Uterus (tissue), 4 donors: ENCODE measurements at places on chromosomes 5 and 9.

DNA sequence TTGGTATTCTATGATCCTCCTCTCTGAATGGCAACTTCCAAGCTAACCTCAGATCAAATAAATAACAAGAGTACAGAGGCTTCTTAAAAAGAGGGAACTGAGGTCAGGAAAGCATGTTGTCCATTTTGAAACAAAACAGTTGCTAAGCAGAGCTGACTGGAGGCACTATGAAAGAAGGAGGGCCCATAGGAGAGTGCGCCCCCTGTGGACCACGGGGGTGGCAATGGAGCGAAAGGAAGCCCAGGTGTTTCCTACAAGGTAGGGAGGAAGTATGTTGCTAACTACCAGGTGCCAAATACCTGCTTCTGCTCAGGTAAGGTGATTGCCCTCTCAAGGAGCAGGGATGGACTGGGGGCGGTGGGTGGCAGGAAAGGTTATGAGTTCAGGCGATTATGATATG lies 101.8 kb upstream of the MAST4 start:
- no peak for DNase-seq

GRCh38 chr5:72313141-72313540 lies 6.9 kb downstream of the MRPS27 start:
- DNase-seq = no peak

- peak; percentile 31 for DNase-seq
Measured at GRCh38 chr9:4553951-4554381, 63.7 kb downstream of the SLC1A1 start.

- DNase-seq = no peak
Measured at GRCh38 chr5:80955082-80955590, 5.0 kb upstream of the RASGRF2 start.

DNA sequence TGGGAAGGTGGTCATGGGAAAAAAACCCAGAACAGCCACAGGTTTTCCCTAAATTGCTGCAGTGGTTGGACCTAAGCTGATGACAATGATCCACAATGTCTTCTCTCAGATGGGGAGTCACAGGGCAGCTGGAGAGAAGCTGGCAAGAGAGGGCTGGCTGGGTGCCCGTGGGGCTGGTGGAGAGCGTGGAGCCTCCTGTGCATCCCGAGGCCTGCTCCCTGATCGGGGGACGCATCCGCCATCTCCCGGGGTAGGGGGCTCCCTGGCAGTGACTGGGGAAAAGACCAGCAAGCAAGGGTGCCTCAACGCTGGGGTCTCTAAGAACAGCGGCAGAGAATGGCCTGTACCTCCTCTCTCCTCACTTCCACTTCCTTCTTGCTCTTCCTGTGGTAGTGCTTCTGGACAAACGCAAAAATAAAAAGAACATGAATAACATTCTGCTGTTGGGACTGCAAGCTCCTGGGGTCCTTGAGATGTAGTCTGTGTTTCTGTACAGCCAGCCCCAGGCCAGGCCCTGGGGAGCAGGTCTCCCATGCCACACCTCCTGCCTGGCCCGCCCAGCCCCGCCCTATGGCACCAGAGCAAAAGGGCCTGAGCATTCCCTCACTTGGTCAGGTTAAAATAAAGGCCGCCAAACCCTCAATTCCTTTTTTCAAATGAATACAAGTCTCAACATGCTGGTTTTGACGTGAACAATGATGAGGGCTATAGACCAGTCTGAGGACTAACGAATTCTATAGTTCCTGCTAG lies 7.0 kb upstream of the MRNIP start:
- DNase-seq = no peak

DNA sequence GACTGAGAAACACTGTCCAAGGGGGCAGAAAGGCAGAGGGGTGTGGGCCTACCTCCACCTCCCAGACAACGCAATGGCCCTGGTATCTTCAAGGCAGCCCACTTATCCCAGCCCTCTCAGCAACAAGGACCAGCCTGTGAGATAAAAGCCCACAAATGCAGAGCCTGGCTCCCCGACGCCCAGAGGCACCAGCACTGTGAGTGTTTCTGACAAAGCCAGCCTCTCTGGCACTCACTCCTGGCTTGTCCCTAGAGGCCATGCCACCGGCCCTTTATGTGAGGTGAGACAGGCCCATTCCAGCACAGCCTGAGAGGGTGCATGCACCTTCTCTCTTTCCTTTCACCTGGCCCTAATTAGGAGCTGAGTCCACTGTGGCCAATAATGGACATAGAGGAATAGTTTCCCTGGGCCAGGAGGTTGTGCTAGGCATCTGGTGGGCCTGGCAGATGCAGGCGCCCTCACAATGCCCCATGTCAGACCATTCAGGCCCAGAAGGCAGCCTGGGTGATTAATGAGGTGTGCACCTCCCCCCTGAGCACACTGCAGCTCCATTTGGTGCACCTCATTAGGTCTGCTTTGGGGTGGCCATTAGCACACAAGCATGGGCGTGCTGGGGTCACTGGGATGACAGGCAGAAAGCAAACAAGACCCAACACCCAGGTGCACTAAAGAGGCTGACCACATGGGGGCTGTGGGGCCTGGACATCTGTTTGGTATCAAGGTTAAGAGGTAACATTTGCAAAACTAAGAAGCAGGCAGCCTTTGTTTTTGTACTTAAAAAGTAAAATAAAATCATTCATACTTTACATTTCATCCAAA lies 176.0 kb downstream of the MED10 start:
- DNase-seq = no peak

- no peak for DNase-seq
Measured at GRCh38 chr5:89343666-89344065, 460.7 kb upstream of the MEF2C start.

DNA sequence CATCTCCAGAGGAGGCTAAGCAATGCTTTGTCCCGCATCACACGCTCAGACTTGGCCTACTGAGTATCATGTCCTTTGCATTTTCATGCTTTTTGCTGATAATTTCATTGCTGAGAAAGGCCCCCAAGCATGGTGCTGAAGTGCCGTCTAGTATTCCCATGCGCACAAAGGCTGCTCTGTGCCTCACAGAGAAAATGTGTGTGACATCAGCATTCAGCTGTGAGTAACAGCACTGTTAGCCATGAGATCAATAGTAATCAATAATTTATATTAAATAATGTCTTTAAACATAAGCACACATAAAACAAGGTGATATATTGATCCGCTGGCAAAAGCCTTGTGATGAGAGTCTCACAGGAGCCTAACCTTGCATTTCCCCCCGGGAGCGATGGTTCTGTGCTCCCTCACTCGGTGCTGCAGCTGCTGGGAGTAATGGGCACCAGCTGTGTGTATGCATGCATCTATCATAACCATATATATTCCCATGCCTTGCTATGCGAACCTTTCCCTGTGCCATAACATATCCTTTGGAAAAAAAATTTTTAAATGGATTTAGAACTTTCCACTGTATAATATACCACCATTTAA lies 50.4 kb upstream of the RNF130 start:
- DNase-seq = no peak

DNA sequence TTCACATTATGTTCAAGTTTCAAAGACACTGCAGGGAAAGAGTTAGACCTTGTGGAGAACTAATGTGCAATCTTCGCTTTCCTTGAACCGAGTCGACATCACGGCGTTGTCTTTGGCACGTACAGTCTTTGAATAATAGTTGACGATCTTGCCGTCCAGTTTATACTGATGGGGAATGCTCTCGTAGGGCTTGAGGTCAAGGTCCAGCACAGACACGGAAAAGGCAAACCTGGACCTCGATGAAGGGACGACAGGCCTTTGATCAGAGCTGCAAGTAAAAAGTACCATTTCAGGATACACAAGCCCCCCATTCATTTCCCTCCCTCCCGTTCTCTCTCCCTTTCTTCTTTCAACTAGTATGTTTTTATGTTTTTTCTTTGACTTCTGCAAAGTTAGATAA lies 54.1 kb downstream of the IPPK start:
- no peak for DNase-seq

DNA sequence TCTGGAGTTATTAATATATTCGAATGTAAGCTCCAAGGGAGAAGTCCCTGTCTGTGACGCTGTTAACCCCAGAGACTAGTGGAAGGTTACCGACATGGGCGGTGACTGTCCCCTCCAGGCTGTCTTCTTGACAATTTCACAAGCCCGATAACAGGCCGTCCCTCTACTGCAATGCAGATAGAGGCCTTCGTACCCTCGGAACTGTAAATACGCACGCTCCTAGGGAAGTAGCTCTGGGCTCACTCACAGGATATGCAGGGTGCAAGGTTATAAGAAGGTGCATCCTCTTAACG lies 680 bp upstream of the RFK start:
- DNase-seq = no peak
